ENCODE measurements at places on chromosomes 6 and 20.
A peak's percentile ranks its signal among the peaks of the same experiment; 100 is the strongest.

DNA sequence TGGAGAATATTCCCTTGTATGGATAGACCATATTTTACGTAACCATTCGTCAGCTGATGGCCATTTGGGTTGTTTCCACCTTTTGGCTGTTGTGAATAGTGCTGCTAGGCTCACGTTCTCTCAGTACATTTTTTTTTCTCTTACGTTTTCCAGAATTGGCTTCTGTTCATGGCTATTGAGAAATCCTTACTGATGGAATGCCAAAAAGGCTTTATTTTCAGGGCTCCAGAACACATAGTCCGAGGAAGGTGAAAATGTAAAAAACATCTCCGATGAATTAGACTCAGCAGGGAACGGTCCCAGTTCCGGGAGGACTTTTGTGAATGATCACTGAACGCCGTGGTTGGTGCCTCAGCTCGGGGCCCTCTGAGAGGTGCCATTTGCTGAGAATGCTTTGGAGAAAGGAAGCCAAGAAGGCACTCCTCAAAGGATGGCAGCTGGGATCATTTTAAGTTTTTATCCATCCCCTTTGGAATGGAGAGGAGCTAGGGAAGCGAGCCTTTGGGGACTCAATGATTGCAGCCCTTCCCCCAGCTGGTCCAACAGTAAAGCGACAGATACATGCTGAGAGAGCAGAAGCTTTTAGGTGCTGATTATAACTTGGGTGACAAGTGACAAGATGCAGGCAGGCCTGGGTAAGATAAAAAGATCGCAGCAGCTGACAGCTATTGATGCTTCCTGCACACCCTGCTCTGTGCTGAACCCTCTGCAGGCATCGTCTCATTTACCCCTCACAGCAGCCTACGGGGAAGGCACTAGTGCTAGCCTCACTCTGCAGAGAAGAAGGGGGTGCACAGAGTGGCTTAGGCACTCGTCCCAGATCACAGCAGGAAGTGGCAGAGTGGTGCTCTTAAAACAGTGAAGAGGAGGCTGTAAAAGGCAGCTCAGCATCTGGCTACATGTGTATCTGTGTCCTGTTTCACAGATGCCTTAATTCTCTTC lies 133.4 kb upstream of the KCNG1 start:
- DNase-seq: no peak

GRCh38 chr6:108796875-108797274 lies 51.3 kb upstream of the ARMC2 start:
- DNase-seq: no peak

DNA sequence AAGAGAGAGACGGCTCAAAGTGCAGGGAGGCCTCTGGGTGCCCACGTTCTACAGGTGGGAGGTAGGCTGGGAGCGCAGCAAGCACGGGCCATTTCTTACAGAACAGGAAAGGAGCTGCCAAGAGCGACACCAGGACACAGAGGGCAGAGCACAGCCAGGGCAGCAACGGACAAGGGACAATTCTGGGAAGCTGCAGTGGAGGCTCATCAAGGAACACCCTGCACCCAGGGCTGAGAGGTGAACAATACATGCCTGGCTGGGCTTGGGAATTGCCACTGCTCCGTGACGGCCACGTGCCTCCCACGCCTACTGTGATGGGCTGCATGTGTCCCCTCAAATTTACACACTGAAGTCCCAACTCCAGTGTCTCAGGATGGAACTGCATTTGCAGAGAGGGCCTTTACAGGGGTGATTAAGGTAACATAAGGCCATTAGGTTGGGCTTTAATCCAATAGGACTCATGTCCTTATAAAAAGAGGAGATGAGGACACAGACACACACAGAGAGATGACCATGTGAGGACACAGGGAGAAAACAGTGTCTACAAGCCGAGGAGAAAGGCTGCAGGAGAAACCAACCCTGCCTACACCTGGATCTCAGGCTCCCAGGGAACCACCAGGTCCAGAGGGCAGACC lies 13.6 kb downstream of the SERPINB6 start:
- no peak for DNase-seq

DNA sequence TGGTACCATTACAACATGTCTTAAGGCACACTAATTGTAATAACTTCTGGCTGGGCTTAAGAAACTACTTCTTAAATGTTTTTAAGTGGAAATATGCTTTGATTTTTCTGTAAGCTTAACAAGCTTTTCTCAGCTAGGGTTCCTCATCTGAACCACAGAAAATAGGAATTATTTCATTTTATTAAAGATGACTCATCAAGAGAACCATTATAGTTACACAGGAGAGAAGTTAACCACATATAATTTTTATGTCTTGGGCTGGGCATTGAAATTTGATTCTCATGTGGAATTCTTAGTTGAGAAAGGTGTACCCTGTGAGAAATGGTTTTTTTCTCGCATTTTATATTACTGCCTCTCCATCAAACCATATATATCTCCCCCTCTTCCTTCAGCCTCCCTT lies 75.1 kb downstream of the QKI start:
- DNase-seq: peak; percentile 61

- DNase-seq: no peak
Observed at GRCh38 chr6:80142586-80142985, 36.1 kb downstream of the BCKDHB start.

DNA sequence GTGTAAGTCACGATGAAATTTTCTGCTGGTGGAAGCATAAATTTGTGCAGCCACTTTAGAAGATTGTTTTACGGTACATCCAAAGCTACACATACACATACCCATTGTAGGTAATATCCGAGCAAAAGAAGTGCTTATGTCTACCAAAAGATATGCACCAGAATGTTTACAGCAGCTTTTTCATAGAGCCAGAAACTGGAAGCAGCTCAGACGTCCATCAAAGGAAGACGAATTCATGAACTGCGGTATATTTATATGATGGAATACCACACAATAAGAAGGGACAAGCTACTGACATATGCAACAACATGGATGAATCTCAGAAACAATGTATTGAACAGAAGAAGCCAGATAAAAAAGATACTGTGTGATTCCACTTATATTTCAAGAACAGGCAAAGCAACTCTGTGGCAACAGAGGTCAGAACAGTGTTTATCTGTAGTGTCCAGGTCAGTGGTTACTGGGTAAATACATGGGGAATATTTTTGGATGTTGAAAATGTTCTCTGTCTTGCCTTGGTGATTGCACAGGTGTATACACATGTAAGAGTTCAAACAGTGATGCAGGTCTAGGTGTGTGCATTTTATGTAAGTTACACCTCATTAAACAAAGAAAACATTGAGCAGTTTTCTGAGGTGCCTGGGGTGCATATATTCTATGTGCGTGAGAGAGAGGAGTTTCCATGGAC lies 51.9 kb upstream of the EXOC2 start:
- no peak for DNase-seq

Measured in renal cortical epithelial cell (primary cell).